EH (cell line): ENCODE measurements at places on chromosomes 7 and 10.

DNA sequence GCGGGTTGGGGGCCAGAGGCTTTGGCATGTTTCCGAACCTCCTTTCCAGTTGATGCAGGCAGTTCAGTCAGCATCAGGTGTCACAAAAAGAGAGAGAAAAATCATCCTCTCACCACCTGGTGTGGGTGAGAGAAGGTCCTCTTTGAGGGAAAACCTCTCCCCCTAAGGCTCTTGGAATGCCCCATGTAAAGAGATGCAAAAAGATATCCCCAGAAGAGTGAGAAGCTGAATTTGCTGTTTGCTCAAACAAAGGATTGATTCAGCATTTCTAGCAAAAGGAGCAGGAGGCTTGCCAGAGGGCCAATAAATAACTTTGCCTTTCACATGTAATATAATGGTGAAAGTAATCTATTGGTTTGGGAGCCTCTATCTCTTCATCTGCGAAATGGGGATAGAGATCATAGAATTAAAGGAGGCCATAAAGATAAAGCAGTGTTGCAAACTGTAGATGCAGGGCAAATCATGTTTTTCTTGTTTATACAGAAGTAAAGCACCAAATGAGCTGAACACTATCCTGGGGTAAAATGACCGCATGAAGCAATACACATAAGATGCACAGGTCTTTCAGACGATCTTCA, 425.9 kb downstream of the LRMDA start:
- DNase-seq, result no peak

DNA sequence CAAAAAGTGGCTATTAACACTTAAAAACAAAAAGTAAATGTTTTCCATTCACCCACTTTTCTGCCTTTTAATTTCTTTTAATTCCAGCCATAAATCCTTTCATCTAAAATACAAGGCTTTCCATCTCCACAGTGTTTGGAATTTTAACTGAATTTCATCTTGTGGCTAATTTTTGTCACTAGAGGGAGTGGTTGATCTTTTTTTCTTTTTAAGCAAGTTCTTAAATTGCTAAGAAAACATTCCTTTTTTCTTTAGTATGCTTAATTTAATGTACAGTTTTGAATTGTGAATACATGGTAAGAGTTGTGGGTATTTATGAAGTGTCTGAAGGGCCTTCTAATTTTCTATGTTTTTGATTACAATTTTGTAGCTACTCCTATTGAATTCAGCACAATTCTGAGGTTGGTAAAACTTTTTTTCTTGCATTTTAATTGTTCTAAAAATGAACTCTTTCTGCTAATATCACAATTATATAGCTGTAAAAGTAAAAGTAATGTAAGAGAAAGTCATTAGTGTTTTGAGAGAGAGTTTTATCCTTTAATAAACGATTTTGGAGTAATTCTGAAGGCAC, 54.9 kb upstream of the ANK3 start:
- peak; percentile 54 for DNase-seq

- DNase-seq, result no peak
Measured at GRCh38 chr7:123502201-123502600, 32.2 kb downstream of the IQUB start.

- DNase-seq, result no peak
Measured at GRCh38 chr7:148211740-148212151, 378.8 kb upstream of the C7orf33 start.

DNA sequence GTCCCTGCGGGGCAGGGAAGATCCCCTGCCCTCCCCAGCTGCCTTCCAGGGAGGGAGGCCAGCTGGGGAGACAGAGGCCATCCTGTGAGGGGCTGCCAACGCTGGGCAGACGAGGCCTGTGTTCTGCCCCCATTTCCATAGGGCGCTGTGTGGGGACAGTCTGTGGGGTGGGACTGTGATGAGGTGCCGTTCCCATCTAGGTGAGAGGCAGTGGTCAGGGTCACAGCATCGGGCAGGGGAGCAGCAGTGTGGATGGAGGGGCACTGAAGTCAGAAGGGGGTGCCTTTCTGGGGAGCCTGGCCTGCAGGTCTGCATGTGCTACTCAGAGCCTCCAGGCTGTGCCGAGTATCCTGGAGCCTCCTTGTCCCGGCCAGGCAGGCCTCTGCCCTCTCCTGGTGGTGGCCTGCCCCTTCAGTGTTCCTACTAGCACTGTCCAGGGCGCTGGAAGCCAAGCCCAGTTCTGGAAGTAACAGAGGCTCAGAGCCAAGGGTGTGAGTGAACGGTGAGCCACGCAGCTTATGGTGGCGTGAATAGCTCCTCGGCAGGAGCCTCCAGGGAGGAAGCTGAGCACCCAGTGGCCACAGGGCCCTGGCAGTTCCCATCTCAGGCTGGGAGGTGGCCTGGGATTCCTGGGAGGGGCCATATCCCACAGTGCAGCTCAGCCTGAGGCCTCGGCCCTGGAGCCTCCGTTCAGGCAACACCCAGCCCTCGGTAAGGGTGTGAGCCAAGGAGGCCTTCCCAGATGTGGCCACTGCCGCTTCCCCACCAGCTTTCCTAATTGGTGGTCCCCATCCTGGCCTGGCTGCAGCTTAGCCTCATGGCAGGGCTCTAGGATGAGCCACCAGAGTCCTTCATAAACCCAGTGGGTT, 23.3 kb upstream of the CSGALNACT2 start:
- DNase-seq, result peak; percentile 12

- peak; percentile 7 for DNase-seq
Measured at GRCh38 chr10:27490807-27491206, 13.3 kb upstream of the RAB18 start.

GRCh38 chr7:28106321-28106829, 74.2 kb downstream of the JAZF1 start:
- peak; percentile 67 for DNase-seq

- DNase-seq, result no peak
Measured at GRCh38 chr10:132612571-132613504, 75.3 kb downstream of the INPP5A start.

- DNase-seq, result no peak
Measured at GRCh38 chr7:50068026-50068425, 25.0 kb downstream of the ZPBP start.

GRCh38 chr10:14009371-14010100, 321.2 kb downstream of the FRMD4A start:
- DNase-seq, result peak; percentile 91

GRCh38 chr7:121459148-121459547, 63.0 kb upstream of the FAM3C start:
- no peak for DNase-seq

DNA sequence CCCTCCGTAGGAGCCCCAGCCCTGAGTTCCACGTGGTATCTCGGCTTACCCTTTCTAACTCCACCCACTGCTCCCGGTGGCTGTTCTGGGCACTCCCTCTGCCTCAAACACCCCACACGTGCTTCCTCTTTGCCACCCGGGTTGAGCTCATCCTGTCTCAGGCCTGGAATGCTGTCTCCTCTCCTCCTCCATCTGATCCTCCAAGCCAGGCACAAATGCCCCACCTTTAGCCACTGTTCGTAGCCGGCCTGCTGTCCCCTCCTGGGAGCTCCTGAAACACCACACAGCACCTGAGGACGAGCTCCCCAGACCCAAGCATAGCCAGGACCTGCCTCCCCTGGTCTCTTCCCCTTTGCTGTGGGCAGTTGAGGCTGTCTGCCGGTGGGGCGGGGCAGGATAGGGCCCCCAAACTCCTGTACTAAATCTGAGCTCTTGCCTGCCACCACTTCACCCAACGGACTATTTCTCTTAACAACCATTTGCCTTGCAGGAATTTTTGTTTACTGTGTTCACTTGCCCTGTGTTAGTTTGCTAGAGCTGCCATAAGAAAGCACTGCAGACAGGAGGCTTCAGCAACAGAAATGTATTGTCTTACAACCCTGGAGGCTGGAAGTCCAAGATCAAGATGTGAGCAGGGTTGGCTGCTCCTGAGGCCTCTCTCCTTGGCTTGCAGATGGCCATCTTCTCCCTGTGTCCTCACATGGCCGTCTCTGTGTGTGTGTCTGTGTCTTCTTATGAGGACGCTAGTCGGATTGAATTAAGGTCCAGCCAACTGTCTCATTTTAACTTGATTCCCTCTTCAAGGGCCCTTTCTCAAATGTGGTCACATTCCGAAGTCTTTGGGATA, 58.3 kb upstream of the SHH start:
- DNase-seq, result no peak

DNA sequence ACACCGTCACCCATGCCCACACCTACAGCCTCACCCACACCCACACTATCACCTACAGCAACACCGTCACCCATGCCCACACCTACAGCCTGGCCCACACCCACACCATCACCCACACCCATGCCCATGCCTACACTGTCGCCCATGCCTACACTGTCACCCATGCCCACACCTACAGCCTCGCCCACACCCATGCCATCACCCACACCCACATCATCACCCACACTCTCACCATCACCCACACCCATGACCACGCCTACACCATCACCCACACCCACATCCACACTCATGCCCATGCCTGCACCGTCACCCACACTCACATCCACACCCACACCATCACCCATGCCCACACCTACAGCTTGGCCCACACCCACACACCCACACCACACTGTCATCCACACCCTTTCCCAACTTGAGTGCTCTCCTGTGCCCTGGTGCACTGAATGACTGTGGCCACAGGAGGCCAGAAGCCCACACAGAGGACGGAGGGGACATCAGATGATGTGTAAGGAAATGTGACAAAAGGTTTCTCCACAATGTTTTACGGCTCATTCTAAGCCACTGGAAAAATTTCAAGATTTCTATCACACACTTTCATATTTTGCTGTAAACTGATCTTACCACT, 153.3 kb downstream of the WDR37 start:
- no peak for DNase-seq

DNA sequence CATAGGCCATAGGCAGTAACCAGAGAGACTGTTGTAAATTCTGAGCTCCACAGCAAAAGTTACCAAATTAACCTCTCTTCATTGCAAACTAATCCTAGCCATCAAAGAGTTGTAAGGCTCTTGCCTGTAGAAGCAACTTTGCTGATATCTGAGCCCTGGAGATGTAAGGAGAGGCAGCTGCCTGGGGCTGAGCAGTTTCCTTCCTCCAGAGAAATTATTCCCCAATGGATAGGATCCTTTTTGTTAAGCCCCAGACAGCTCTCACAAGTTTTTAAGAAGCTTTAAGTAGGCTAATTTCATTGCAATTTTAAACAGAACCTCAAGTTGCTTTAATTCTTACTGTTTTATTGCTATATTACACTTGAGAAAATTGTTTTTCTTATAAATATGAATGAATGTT, 211.1 kb downstream of the GALNT17 start:
- no peak for DNase-seq
